Naive thymus-derived CD8-positive, alpha-beta T cell (primary cell): ENCODE measurements at places on chromosomes 3 and 15.

GRCh38 chr3:149058602-149059001 lies 27.7 kb downstream of the HLTF start:
- DNase-seq = no peak

DNA sequence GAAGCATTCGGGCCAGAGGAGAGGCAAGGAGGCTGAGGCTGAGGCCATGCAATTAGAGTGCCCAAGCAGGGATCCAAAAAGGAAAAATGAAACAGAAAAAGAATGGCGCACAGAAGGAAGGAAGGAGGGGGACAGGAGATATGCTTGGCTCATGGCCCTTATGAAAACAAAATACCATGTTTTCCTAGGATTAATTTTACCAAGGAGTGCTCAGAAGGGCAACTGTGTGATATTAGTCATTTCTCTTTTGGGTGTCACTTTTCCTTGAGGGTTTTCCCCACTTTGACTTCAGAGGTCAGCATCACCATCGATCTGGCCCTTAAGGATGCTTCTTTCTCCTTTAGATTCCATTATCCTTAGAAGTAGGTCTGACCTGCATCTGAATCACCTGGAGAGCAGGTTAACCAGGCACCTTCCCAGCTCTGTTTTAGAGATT lies 1.4 kb downstream of the PARP14 start:
- DNase-seq = no peak

DNA sequence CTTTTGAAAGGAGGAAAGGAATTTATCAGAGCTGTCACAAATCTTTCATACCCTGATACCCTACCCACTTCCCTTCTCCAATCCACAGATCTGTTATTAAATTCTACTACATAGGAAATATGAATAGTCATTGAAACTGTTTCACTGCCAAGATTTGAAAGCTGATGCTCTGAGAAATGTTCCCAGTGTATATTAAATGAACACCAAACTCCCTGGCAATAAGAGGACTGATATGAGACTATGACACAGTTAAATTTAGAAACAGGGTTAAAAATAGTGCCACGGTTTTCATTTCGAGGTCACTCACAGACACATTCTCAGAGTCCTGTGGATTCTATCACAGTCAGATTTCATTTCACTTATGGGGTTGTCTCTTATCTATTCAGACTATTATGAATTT lies 27.2 kb upstream of the GBE1 start:
- DNase-seq = no peak

DNA sequence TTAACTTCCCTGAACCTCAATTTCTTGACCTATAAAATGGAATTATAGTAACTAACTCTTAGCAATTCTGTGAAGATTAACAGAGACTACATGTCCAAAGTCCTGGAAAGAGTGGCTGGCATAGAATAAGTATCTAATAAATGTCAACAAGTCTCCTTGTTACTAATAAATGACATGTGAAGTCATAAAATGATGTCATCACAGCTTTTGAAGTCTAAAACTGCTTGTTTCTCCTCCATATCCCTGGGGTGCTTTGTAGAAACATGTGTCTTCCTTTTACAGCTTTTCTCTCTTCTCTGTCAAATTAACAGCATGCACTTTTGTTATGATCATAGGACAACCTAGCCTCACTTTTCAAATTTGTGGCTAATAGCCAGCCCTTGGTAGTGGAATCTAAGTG lies 510.2 kb downstream of the NTRK3 start:
- DNase-seq = no peak

- DNase-seq = no peak
Measured at GRCh38 chr3:108175352-108175751, 46.9 kb downstream of the IFT57 start.

DNA sequence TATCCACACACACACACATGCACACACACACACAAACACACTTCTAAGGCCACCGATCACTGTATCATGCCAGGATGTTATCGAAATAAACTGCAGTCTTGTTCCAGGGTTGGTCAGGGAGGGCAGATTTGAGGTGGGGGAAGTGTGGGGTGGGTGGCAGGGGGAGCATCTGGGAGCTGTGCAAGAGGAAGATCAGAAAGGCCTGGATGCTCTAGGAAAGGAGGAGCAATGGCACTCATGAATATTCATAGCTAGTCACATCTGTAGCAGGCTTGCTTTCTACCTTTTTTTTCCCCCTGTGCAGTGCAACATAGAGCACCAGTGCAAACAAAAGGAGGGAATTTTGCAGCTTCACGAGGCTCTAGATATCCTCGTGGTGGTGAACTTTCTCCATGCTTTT lies 84.9 kb downstream of the MEIS2 start:
- no peak for DNase-seq

DNA sequence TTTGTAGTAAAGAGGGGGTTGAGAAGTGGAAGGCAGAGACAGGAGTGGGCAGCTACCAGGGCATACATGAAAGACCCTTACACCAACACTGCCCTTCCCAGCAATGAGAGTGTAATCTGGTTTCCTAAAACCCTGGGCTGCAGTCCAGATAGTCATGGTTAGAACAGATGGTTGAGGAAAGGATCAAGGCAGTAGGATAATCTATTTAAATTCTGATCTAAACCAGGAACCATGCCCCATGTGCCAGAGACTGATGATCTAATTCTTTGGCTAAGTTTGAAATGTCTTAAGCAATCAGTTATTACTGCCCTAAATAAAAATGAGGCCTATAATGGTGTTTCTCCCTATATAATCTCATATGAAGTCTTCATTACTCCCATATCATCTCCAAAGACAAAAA lies 59.6 kb downstream of the PRTG start:
- no peak for DNase-seq

DNA sequence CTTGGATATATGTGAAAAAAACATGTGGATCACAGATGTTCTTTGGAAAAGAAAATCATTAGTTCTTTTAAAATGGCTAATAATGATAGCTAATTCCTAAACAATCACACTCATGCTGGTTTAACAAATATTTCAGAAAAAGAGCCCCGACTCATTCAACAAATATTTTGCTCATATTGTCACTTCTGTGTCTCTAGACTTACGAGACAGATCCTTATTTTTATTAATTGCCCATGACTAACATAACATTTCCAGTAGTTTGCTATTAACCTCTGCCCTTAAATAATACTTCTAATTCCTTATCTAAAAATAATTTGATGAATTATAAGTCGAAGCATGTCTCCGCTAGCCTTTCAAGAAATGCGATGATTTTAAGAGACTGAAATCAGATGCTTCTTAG lies 70.4 kb downstream of the SATB1 start:
- no peak for DNase-seq

DNA sequence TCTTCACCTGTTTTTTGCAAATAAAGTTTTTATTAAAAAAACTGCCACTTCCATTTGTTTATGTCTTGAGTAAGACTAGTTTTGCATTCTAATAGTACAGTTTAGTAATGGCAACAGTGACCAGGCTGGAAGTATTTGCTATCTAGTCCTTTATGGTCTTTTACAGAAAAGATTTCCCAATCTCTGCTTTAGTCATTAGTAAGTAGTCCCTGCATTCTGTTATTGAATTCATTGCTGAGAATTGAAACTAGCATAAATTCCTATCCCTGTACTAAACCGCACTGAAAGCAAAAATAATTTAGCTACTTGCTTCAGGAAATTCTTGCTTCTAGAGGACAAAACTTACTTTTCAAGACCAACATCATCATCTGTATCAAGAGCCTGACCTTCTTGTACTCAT lies 46.2 kb downstream of the CNTN6 start:
- no peak for DNase-seq

DNA sequence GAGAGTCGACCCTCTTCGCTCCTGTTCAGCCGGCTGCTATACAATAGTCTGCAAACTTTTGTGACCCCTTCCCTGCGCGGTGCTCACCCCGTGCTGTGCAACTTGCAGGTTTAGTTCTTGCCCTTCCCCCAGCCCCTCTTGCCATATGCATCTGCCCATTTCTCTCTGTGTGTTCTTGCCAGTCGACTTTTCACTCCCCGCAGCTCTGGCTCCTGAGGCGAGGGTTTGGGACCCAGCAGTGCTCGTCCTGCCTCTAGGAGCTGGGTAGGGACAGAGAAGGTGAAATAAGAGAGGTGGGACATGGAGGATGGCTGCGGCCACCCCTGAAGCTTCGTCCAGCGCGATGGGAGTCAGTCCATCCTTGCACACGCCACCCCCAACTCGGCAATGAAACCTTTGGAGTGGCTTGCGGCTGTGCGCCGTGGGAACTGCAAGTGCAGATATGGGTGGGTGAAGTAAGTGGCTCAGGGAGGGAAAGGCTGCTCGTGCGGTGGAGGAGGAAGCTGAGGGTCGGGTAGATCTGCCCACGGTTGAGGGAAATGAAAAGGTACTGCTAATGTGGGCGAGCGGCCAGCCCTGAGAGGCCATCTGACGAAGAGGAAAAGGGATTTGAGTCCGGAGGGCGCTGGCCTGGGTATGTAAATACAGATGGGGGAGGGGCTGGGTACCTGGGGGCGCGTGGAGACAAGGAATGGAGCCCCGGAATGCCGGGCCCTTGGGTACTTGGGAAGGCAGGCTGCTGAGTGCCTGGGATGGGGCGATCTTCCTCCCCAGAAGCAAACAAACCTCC lies 1.0 kb downstream of the LRRC3B start:
- no peak for DNase-seq
